ENCODE measurements at places on chromosomes 7 and 10. TPM values are rescaled to one million over a fixed set of nuclear protein-coding genes. Genes with fewer than 3 reads are reported as not detected.

Gene RBM20
- total RNA-seq, result 0.37 TPM

DNA sequence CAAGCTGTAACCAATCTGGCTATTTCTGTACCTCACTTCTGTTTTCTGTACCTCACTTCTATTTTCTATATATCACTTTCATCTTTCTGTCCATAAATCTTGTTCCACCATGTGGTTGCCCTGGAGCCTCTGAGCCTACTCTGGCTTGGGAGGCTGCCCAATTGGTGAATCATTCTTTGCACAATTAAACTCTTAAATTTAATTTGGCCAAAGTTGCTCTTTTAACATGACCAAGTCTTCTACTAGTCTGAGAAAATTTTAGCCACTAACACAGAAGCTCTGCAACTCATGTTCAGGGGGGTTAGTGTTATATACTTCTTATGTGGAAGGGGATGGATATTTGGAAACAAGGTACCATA lies 503.5 kb downstream of the KIF20B start:
- H3K27me3 ChIP-seq, result peaks cover 9% of the 10 kb centered on the region
- no peak overlapping the region for H3K4me3 ChIP-seq
- no peak for DNase-seq
- H3K4me1 ChIP-seq, result no peaks in the 10 kb centered on the region
- H3K36me3 ChIP-seq, result no peaks in the 10 kb centered on the region
- H3K27ac ChIP-seq, result no peak overlapping the region

DNA sequence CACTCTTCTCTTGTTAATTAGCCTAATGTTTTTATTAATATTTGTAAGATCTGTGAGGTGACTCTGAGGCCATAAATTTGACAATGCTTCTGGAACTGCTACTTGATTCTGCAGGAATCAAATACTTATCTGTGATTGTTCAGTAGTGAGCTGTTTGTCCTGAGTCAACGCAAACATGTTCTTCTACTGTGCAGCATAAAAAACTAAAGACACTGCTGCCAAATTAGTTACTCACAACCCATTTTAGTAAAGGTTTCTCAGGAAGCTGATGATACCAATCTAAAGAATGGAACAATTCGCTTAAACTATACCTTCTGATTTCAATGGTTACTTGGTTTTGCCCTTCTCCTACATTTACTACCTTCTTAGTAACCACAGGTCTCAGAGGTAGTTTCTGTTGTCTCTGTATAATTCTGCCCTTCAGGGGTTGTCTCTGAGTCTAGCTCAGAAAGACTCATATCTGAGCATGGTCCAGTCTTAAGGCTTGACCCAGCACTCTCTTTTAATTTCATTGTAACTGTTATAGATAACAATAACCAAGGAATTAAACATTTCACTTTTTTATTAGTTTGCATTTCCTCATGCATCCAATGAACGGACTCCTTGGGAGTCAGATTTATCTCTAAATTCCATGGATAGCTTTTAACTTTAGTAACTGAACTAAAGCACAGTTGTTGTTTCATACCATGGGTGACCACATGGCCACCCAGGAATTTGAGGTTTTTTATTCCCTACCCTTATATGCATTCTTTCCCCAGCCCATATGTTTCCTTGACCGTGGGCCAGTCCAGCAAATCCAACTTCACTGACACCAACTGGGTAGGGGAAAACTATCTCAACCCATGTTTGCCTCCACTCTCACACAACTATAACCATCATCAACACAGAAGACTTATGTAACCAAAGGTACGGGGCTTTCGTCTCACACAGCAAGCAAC lies 309.5 kb upstream of the TEX47 start:
- H3K27ac ChIP-seq, result no peak overlapping the region
- peaks cover 12% of the 10 kb centered on the region for H3K27me3 ChIP-seq
- H3K36me3 ChIP-seq, result no peaks in the 10 kb centered on the region
- no peak overlapping the region for H3K4me3 ChIP-seq

GRCh38 chr7:91187061-91187460 lies 77.2 kb upstream of the FZD1 start:
- no peaks in the 10 kb centered on the region for H3K4me1 ChIP-seq
- H3K27ac ChIP-seq, result no peak overlapping the region
- H3K36me3 ChIP-seq, result no peaks in the 10 kb centered on the region

DNA sequence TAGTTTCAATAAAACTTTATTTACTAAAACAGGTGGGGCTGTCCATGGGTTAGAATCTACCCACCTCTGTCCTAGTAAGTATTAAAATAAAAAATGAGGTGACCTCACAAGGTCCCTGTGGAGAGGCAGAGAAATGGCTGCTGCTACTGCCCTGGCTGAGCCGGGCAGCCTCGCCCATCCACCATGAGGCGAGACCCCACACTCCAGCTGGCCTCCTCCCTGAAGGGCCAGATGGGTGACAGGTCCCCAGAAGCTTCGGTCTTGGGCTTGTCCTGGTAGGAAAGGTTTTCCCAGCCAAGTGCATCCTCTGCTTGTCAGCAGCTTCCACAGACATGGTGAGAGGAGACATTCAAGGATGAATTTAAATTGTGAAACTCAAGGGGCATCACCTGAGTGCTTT lies 565.8 kb downstream of the PTPRN2 start:
- no peaks in the 10 kb centered on the region for H3K36me3 ChIP-seq
- no peak overlapping the region for H3K27ac ChIP-seq
- no peaks in the 10 kb centered on the region for H3K4me1 ChIP-seq
- H3K4me3 ChIP-seq, result no peak overlapping the region
- no peaks in the 10 kb centered on the region for H3K27me3 ChIP-seq

DNA sequence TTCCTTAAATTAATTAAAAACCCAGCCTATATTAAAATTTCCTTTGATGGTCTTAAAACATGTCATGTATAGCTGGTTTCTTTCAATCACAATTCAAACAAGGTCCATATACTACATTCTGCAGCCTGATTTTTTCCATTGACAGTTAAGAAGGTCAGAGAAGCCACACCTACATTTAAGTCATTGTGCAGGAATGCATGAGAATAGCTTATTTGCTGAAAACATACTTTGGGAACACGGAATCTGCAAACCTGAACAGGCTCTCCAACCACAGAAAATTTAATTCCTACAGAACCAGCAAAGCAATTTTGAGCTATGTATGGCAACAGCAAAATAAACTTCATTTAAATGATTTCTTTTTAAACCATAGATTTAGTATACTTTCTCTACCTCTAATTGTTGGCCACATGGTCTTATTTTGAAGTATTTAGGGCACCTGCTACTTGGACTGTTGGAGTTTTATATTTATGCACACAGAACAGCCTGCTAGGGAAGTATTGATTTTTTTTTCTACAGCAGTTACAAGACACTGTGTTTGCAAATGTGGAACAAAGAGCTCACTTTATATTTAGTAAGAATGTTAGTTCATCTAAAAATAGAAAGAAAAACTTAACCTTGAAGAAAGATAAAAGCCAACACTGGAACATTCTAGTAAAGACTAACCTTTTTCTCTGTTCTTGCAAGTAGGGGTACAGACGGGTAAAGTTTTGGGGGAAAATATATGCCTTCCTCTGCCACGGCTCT lies 240.9 kb upstream of the IMMP2L start:
- peaks cover 14% of the 10 kb centered on the region for H3K36me3 ChIP-seq
- no peaks in the 10 kb centered on the region for H3K4me1 ChIP-seq
- H3K4me3 ChIP-seq, result no peak overlapping the region
- no peak overlapping the region for H3K27ac ChIP-seq
- DNase-seq, result no peak

Gene EEPD1
- 1.8 TPM for total RNA-seq

DNA sequence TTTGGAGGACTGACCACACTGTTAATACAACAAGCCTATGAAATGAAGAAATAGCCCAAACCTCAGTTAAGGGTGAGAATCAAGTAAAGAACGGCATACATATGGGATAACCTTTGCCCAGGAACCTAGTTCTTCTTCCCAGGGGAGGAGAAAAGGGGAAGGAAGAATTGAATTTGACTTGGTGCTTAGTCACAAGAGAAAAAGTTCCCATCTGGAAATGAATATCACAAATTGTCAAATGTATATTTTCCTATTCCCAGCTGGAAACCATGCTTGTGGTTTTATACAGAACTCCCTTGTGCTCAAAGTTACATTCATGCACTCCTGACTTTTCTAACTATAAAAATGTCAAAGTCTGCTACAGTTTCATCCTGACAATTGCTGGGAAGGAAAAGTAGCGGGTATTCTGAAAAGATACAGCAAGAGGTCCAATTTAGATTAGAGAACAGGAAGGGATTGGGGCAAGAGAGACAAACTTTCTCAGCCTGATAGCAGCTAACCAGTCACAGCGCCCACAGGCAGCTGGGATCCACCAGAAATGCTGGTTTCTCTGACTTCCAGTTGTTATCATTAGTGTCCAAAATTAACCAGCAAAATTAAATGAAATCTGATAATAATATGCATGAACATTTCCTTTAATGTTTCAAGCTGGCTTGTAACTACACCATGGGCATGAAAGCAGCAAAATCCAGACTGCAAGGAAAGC lies 18.6 kb upstream of the GSAP start:
- DNase-seq, result no peak
- H3K4me1 ChIP-seq, result peaks cover 1% of the 10 kb centered on the region
- no peak overlapping the region for H3K27ac ChIP-seq
- H3K27me3 ChIP-seq, result peaks cover 20% of the 10 kb centered on the region
- no peak overlapping the region for H3K4me3 ChIP-seq
- no peaks in the 10 kb centered on the region for H3K36me3 ChIP-seq

GRCh38 chr10:114525368-114525949 lies 121.2 kb upstream of the AFAP1L2 start:
- H3K27ac ChIP-seq, result peak overlapping the region; percentile 96
- peaks cover 72% of the 10 kb centered on the region for H3K4me1 ChIP-seq
- H3K36me3 ChIP-seq, result peaks cover 7% of the 10 kb centered on the region
- H3K27me3 ChIP-seq, result no peaks in the 10 kb centered on the region

- H3K27ac ChIP-seq, result peak overlapping the region; percentile 99
- peak overlapping the region; percentile 85 for H3K4me3 ChIP-seq
- peaks cover 62% of the 10 kb centered on the region for H3K4me1 ChIP-seq
- peaks cover 42% of the 10 kb centered on the region for H3K36me3 ChIP-seq
- no peak for DNase-seq
Measured at GRCh38 chr10:11319990-11320602, 291.4 kb downstream of the USP6NL start.

- peaks cover 19% of the 10 kb centered on the region for H3K36me3 ChIP-seq
- H3K27me3 ChIP-seq, result no peaks in the 10 kb centered on the region
- no peaks in the 10 kb centered on the region for H3K4me1 ChIP-seq
- H3K27ac ChIP-seq, result peak overlapping the region; percentile 34
Measured at GRCh38 chr10:72201293-72201692, 14.5 kb upstream of the ANAPC16 start.

Gene CUZD1
- total RNA-seq, result 1.5 TPM

DNA sequence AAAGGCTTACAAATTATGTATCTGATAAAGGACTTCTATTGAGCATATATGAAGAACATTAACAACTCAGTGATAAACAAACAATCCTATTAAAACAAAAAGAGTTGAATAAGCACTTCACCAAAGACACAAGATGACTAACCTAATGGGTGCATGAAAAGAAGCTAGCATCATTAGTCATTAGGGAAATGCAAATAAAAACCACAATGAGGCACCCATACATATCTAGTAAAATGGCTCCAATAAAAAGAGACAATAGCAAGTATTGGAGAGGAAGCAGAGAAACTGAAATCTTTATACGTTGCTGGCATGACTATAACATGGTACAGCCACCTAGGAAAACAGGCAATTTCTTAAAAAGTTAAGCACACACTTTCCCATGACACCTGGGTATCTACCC lies 77.6 kb upstream of the ZMIZ1 start:
- no peak for DNase-seq
- H3K4me3 ChIP-seq, result no peak overlapping the region
- no peaks in the 10 kb centered on the region for H3K27me3 ChIP-seq

GRCh38 chr7:43763183-43763582 lies 4.7 kb downstream of the BLVRA start:
- no peak overlapping the region for H3K27ac ChIP-seq
- no peaks in the 10 kb centered on the region for H3K27me3 ChIP-seq
- no peak overlapping the region for H3K4me3 ChIP-seq
- peaks cover 50% of the 10 kb centered on the region for H3K4me1 ChIP-seq

Gene PRPF18
- total RNA-seq, result 20.6 TPM
